ENCODE measurements at places on chromosomes 3 and 15.

DNA sequence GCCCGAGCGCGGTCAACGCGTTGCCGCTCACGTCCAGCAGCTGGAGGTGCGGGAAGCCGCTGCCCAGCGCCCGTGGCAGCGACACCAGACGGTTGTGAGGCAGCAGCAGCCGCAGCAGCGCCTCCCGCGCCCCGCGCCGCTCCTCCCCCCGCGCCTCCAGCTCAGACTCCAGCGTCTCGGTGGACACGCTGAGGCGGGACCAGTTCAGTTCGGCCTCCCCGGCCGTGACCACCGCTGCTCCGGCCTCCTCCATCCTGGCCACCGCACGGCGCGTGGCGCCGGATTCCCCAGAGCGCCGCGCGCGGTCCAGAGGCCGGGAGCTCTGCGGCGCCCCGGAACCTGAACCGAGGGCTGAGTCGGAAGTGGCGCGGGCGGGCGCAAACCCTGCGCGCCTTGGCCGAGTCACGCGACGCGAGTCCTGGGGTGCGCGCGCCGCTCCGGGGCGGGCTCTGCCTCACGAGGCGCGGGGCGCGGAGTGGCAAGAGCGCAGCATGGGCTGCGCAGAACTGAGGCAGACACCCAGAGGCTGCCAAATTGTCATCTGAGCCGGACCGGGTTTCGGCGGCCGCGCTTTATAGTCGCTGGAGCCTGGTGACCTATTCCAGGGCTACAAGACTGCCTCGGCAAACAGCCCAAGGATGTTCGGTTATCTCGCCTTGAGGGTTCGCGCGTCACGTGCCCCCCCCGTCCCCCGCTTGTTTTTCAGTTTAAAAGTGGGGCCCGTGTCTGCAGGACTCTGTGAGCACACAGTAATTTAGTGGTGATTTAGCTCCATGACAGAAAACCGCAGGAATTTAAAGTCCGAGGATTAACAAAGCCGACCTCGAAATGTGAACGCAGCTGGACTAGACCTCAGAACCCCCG lies at the start of gene LRRC58:
TSS of gene LRRC58 (minus strand) at position 364 of the 864 bp plus-strand sequence. CDS start at position 253, 111 bp downstream.
- DNase-seq: peak; percentile 90

GRCh38 chr3:270688-271087 lies 74.1 kb downstream of the CHL1 start:
- no peak for DNase-seq

- no peak for DNase-seq
Observed at GRCh38 chr15:56749982-56750381, 16.7 kb upstream of the ZNF280D start.

DNA sequence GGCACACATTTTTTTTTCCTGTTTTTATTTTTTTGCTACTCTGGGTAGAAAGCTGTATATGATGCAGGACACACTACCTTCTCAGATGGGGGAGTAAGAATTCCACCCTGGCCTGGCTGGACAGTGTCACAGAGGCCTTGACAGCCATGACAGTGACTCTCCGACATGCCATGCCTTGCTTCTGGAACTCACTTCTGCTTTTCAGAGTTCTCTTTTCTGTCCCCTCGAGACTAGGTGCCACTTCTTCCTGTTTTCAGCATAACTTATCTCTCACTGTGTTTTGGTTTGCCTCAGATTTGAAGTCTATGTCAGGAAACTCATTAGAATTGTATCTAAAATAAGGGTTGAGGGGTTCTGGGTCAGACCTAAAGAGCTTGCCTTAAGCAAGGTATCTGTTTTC lies 69.1 kb upstream of the SEC13 start:
- DNase-seq: no peak

GRCh38 chr3:73327052-73327451 lies 265.6 kb downstream of the EBLN2 start:
- no peak for DNase-seq

DNA sequence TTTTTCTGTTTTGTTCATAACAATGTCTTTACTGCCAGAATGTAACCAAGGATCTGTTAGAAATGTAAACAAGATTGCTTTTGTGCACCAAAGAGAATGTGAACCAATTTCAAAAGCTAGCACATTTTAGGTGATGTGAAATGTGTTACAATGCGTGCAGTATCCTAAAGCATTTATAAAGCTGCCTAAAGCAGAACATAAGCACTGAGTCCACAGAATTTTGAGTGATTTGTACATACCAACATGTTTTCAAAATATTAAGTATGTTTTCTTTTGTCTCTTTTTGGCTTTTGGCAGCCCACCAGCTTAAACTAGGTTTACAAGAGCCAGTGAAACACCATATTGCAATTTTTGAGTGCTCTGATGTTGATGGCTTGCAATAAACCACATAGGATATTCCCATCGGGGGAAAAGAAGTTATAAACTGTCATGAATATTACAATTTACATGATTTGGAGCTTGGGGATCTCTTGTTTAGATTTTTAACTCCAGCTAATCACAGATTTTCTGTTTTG lies 364.0 kb downstream of the ZIC1 start:
- DNase-seq: no peak

GRCh38 chr15:70329179-70329578 lies 231.5 kb upstream of the TLE3 start:
- DNase-seq: no peak

DNA sequence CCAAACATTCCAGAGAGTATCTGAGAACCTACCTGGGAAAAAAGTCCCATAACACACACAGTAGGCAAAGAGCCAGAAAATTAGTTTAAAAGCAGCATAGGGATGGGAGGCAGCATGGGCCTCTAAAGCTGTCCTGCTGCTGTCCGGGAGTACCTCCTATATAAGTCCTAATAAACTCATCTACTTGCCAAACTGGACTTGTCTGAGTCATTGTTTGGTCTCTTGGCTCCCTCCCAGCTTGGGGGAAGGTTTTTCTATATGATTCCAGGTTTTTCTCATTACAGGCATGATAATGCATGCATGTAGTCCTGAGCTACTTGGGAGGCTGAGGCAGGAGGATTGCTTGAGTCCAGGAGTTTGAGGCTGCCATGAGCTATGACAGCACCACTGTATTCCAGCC lies 17.5 kb upstream of the HACD2 start:
- DNase-seq: no peak

GRCh38 chr3:140467796-140468315 lies 210.0 kb upstream of the TRIM42 start:
- no peak for DNase-seq

DNA sequence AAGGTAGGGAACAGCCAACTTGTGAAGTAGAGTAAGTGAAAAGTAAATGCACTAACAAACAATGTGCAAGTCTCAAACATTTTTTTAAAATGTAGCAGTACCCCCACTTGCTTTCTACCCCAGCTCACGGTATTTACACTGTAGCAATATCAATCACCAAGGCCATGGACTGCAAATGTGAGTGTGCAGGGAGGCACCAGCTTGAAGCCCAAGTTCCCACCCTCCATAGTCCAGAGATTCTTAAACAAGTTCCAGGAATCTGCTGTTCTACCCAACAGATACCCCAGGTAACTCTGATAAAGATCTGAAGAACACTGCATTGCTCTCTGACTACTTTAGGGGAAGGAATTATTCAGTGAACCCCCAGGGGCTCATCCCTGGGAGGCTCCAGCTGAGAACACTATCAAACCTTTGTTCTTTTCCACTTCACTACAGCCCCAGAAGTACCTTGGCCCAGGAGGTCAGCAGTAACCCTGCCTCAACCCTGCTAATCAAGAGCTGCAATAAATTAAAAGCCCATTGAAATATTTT lies 86.1 kb downstream of the FOXP1 start:
- no peak for DNase-seq

DNA sequence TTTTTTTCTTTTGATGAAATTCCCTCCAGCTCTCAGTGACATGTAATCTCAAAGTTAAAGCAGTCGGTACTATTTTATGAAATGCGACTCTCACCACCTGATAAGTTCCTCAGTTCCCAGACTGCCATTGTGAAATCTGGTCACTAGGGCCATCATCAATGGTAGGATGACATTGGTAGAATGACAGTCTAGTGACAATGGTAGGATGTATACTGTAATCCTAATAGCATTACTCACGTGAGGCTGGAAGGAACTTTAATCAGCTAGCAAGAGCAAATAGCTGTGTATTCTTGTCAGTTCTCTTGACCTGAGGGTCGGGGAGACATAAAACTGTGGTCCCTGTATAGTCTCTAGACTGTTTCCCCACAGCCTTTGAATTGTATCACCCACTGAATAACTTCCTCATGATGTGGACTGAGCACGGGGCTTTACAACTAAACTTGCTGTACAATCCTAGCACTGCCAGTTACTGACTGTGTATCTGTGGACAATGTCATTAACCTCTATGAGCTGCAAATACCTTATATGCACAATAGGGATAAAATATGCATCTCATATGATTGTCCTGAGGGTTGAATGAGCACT lies 23.2 kb downstream of the TRAT1 start:
- no peak for DNase-seq

DNA sequence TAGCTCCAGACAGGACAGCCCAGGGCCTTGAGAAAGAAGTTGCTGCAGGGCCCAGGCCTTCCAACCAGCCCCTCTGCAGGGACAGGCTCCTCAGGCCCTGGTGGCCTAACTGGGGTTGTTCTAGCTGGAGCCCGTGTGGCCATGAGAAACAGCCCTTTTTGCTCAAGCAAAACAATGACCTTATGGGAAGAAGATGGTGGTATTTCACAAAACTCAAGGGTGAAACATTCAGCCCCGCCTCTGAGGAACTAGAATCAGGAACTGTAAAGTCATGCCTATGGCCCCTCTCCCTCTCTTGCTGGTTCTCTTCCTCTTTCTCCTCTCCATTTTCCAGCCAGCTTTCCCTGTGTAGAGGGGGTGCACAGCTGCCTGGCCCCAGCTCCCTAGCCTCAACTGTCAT lies 273.3 kb downstream of the RPLP1 start:
- no peak for DNase-seq

- DNase-seq: no peak
Observed at GRCh38 chr3:128379367-128380160, 87.1 kb downstream of the DNAJB8 start.

DNA sequence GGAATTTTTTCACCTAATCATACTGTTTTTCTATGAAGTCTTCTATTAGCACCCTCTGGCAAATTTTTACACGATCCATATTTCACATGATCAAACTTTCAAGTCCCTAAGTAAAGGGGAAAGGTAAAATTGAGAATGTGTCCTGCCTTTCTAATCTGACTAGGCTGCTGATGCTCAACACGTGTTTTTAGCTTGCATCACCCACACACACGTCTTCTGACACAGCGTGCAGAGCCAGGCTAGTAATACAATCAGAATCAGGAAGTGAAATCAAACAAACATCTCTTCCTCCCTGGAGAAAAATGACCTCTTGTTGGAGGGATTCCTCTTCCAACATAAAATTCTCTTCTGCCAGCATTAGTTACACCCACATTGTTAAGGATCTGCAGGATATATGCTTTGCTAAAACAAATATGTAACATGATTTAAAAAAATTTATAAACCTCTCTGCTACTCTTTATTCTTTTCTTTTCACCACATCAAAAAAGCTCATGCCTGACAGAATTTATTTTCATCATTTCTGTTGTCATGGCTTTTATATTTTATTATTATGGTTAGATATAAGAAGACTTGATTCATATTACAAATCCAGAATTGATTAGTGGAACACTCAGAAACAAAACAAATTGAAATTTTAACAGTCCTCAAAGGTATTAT lies 122.4 kb downstream of the RAP2B start:
- DNase-seq: no peak

GRCh38 chr3:15331606-15332404 lies 581 bp downstream of the SH3BP5 start:
- peak; percentile 71 for DNase-seq

DNA sequence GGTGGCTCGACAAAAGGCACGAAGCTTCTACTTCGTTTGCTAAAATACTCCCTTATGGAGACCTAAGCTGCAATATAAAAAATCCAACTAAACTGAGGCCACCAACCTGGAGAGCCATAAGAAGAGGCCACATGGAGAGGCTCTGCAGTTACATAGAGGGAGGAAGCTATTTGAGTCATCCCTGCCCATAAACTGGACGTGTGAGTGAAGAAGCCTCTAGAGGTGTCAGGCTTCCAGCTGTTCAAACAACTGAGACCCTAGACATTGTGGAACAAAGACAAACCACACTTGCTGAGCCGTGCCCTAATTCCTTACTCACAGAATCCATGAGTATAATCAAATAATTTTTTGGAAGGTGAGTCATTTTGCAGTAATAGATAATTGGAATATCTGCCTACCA lies 50.2 kb upstream of the GMNC start:
- no peak for DNase-seq

DNA sequence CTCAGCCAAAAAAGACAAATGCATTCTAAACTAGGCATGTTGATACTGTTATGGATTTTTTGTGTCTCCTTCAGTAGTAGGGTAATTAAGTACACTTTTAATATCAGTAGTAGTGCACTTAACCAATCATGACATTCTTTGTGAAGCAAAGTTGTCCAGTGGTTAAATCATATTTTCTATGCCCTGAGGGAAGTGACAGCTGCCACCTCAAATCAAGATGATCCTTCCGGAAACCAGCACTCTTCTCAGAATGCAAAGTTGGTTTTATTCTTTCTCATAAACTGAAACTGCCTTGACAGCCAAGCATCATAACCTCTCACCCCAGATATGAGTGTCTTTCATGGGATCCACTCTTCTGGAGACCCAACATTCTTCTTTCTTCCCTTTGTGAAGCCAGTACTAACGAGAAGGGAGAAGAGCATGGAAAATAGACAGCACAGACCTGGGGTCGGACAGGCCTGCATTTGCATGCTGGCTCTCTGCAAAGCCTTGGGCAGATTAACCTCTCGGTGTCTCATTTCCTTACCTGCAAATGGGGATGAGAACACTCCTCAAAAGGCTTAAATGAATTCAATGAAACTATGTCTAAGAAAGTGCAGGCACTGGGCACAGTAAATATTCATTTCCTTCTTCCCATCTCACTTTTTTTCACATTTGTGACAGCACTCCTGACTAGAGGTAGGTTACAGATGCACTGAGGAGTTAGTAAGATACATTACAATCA lies 13.2 kb downstream of the AAGAB start:
- no peak for DNase-seq

All from ovary (tissue), 10 donors.